ENCODE measurements at places on chromosomes 2 and 18. TPM values are rescaled to one million over a fixed set of nuclear protein-coding genes. Genes with fewer than 3 reads are reported as not detected.

The TUBA3D gene
- not detected for total RNA-seq

The CYRIA gene
- 1.7 TPM for total RNA-seq

The FEV gene
- not detected for total RNA-seq

The FAP gene
- 71.0 TPM for total RNA-seq

The VWC2L gene
- total RNA-seq, result not detected

The IL36G gene
- not detected for total RNA-seq

The CDC42EP3 gene
- 152 TPM for total RNA-seq

The SKOR2 gene
- total RNA-seq, result not detected

The SH3RF3 gene
- total RNA-seq, result 3.4 TPM

The ALPP gene
- total RNA-seq, result not detected

The TMEM37 gene
- total RNA-seq, result under 0.01 TPM

The NGEF gene
- total RNA-seq, result 1.1 TPM

The VIT gene
- under 0.01 TPM for total RNA-seq

The TSHZ1 gene
- total RNA-seq, result 9.2 TPM

The ICA1L gene
- 1.8 TPM for total RNA-seq

The ECEL1 gene
- total RNA-seq, result not detected

The REG1B gene
- total RNA-seq, result not detected

The ZNF385B gene
- total RNA-seq, result not detected

The GALNT5 gene
- total RNA-seq, result 73.6 TPM

The FAM161A gene
- total RNA-seq, result 1.1 TPM

The TTC39C gene
- total RNA-seq, result 20.8 TPM

The LIPG gene
- under 0.01 TPM for total RNA-seq

The MAP2 gene
- 0.28 TPM for total RNA-seq

The KCNG2 gene
- total RNA-seq, result not detected

The TEX44 gene
- not detected for total RNA-seq

The STAT4 gene
- 0.28 TPM for total RNA-seq

The CFAP53 gene
- under 0.01 TPM for total RNA-seq

The YPEL5 gene
- total RNA-seq, result 54.7 TPM

The GCKR gene
- under 0.01 TPM for total RNA-seq

The ANKRD30B gene
- total RNA-seq, result not detected

The SIX3 gene
- total RNA-seq, result not detected

The ANTXR1 gene
- total RNA-seq, result 29.2 TPM

The RAX gene
- total RNA-seq, result not detected

The ADNP2 gene
- 13.9 TPM for total RNA-seq

The NDC80 gene
- total RNA-seq, result 15.3 TPM

The POTEC gene
- not detected for total RNA-seq

The VSNL1 gene
- 0.28 TPM for total RNA-seq

The IL1RN gene
- not detected for total RNA-seq

The ZSWIM2 gene
- total RNA-seq, result not detected

The ZNF2 gene
- total RNA-seq, result 7.3 TPM

The DTNA gene
- total RNA-seq, result 9.5 TPM

The PLEKHH2 gene
- 1.7 TPM for total RNA-seq

The RASGRP3 gene
- 3.0 TPM for total RNA-seq

The TUBB8B gene
- total RNA-seq, result not detected

The ADD2 gene
- total RNA-seq, result not detected

The OSBPL1A gene
- 50.3 TPM for total RNA-seq
